Dermis blood vessel endothelial cell (primary cell): ENCODE measurements at places on chromosomes 6 and 20. TPM values are rescaled to one million over a fixed set of nuclear protein-coding genes. Genes with fewer than 3 reads are reported as not detected.

Gene RIPOR3
- total RNA-seq, result 0.68 TPM in 1 of 2 replicates, not detected in the other

Gene CUL9
- 25.9 and 33.8 TPM in 2 replicates for total RNA-seq

DNA sequence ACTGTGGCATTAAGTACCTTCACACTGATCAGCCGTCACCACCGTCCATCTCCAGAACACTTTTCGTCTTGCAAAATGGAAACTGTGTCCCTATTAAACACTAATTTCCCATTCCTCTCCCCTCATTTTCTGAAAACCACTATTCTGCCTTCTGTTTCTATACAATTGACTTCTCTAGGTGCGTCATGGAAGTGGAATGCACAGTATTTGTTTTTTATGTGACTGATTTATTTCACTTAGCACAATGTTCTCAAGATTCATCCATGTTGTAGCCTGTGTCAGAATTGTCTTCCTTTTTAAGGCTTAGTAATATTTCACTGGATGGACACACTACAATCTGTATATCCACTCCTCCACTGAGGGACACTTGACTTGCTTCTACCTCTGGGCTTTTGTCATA lies 53.8 kb upstream of the PDE10A start:
- DNase-seq, result no peak

GRCh38 chr6:167291623-167292300 lies 647 bp downstream of the UNC93A start:
- peak; percentile 1 for DNase-seq

DNA sequence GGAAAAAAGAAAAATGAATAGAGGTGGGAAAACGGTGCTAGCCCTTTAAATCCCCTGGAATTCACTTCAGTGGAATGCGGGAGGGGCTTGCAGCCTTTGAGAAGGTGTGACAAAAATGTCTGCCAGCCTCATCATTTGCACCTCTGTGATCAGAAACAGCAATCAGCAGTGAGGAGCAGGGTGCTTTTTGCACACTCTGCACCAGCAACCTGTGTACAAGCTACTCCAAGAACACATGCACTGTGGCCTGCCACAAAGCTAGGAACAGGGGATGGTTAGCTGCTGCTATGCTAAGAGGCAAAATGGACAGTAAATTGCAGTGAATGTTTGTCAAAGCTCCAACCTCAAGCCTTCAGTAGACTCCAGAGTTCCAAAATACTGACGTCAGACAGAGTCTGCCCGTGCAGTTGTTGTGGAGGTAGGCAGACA lies 29.7 kb downstream of the GINS1 start:
- no peak for DNase-seq

GRCh38 chr6:1250489-1251197 lies 61.3 kb upstream of the FOXQ1 start:
- DNase-seq, result no peak

- DNase-seq, result no peak
Measured at GRCh38 chr20:23116311-23117089, 30.4 kb upstream of the CD93 start.
